Thyroid gland (tissue), 4 donors: ENCODE measurements at places on chromosomes 5 and 9.

DNA sequence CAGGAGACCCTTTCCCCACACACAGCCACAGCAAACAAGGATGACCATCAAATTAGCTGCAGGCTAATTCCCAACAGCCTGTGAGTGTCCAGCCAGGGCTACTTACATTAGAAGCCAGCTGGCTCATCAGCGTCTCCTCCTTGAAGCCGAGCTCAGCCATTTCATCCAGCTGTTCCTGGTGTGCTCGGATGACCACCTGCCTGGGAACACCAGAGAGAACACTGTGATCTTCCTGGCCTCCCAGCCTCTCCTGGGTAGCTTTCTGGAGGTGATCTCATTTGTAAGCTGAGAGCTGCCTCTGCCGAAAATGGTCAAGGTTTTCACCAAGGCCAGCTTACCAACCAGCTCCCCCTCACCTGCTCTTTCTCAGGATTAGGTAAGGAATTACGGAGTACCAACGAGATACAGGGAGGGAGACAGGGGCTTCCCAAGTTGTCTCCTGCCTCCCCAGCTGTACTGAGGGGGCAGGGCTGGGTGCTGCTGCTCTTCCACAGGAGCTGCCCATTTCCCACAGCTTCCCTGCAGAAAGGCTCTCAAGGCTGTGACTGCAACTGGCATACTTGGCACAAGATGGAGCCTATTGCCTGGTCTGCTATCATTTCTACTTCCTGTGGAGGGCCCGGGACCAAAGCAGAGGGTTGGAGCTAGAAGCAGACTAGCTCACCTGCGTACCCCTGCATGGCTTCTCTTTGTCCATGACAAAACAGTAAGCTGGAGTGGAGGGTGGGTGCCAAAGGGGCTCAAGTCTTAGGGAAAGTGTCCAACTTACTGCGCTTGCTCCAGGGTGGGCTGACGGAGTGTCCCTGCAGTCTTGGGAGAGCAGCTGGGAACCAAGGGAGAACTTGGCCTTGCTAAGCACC, 73.9 kb downstream of the KIF24 start:
- no peak for DNase-seq
- H3K4me1 ChIP-seq = no peaks in the 10 kb centered on the region
- no peak overlapping the region for H3K4me3 ChIP-seq
- peaks cover 24% of the 10 kb centered on the region for H3K36me3 ChIP-seq

DNA sequence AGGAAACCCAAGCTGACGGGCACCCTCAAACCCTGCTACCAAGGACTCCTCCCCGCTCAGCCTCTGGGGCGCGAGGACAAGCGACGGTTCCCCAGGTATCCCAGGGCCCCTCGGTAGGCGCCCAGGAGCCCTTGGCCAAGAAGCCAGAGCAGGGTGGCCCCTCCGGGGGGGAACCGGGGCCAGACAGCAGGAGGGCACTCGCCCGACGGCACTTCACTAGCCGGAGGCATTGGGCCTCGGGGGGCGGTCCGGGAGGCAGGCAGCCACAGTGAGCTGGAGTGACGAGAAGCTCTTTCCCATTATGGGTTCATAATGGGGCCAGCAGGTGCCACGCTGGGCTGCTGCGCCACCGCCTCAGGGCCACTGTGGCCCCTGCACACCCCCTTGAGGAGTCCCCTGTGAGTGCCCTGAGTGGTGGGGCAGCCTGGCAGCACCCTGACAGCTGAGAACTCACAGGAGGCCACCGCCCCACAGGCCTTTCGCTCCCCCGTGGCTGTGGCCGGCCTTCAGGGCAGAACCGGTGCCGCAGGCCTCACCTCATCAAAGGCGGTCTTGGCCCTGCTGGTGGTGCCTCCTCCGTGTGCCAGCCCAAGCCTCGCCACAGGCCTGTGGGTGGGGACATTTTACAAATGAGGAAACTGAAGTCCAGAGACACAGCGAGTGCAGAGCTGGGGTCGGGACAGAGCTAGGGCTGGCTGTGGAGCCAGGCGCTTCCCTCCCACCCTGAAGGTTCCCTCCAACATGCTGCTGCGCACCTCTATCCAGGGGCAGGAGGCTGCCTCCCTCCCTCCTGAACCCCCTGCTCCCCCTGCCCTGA, 68.7 kb downstream of the PSMB7 start:
- peaks cover 15% of the 10 kb centered on the region for H3K36me3 ChIP-seq
- no peak overlapping the region for H3K27ac ChIP-seq
- H3K27me3 ChIP-seq = no peaks in the 10 kb centered on the region
- no peak for DNase-seq

GRCh38 chr9:114446672-114447450, 58.4 kb downstream of the WHRN start:
- H3K36me3 ChIP-seq = no peaks in the 10 kb centered on the region
- H3K27me3 ChIP-seq = no peaks in the 10 kb centered on the region
- DNase-seq = no peak

DNA sequence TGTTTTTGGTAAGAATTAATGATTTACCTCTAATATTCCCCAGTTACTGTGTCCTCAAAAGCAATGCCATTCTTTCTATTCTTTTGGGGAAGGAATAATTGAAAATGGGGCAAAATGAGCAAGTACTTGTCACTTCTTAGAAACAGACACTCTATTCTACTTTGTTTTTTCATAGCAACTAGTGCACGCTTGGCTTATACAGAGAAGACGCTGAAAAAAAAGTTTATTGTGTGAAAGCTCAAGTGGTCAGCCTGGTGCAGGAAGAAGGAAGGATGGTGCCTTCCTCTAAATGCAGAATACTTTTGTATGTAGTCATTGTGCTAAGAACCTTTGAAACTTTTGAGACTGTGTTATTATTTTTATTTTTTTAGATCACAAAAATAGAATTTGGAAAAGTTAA, 29.6 kb downstream of the ANKDD1B start:
- no peaks in the 10 kb centered on the region for H3K4me1 ChIP-seq
- H3K36me3 ChIP-seq = no peaks in the 10 kb centered on the region
- H3K27ac ChIP-seq = no peak overlapping the region
- H3K4me3 ChIP-seq = no peak overlapping the region

- DNase-seq = no peak
- H3K4me3 ChIP-seq = no peak overlapping the region
- H3K27ac ChIP-seq = no peak overlapping the region
Observed at GRCh38 chr9:36151316-36152210, 15.0 kb downstream of the GLIPR2 start.

- no peaks in the 10 kb centered on the region for H3K36me3 ChIP-seq
- H3K27me3 ChIP-seq = no peaks in the 10 kb centered on the region
- no peak for DNase-seq
Observed at GRCh38 chr5:73812457-73812856, 186.5 kb downstream of the ARHGEF28 start.

GRCh38 chr5:177183766-177184360, 50.3 kb downstream of the NSD1 start:
- peaks cover 31% of the 10 kb centered on the region for H3K4me1 ChIP-seq
- no peaks in the 10 kb centered on the region for H3K27me3 ChIP-seq
- H3K27ac ChIP-seq = no peak overlapping the region
- no peaks in the 10 kb centered on the region for H3K36me3 ChIP-seq
- H3K4me3 ChIP-seq = no peak overlapping the region

- no peaks in the 10 kb centered on the region for H3K36me3 ChIP-seq
- H3K4me1 ChIP-seq = no peaks in the 10 kb centered on the region
- H3K4me3 ChIP-seq = no peak overlapping the region
Observed at GRCh38 chr5:53303105-53303504, 177.3 kb upstream of the FST start.

- H3K27ac ChIP-seq = no peak overlapping the region
- H3K4me1 ChIP-seq = no peaks in the 10 kb centered on the region
- H3K4me3 ChIP-seq = no peak overlapping the region
- no peaks in the 10 kb centered on the region for H3K27me3 ChIP-seq
- no peak for DNase-seq
Observed at GRCh38 chr5:28346696-28347095, 1308.3 kb upstream of the CDH9 start.

- H3K27me3 ChIP-seq = no peaks in the 10 kb centered on the region
- H3K4me1 ChIP-seq = peaks cover 9% of the 10 kb centered on the region
- H3K4me3 ChIP-seq = no peak overlapping the region
- no peak overlapping the region for H3K27ac ChIP-seq
- H3K36me3 ChIP-seq = no peaks in the 10 kb centered on the region
Observed at GRCh38 chr9:4829969-4830368, 37.2 kb downstream of the RCL1 start.

DNA sequence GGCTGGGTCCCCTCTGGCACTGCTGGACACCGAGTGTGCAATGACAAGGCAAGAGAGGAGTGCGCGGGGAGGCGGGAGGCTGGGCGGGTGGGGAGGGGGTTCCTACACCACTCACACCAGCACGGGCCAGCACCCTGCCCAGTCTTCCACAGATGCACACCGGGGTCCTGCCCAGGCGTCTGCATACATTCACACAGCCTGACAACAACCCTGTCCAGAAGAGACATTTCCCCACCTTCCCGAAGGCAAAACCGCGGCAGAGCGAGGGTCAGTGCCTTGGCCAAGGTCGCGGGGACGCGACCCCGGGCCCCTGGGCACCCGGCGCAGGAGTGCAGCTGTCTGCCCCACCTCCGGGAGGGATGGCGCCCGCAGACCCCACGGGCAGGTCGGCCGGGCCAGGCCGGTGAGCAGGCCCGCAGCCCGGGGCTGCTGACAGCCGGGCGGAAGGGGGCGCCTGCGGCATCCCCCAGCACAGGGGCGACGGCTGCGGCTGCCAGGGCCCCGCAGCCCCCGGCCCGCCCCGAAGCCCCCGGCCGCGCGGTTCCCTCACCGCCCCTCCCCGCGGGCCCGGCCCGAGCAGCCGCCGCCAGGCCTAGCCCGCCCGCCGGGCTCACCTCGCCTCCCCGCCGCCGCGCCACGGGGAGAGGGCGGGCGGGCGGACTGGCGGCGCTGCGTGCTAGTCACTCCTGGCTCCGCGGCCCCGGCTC, 496 bp downstream of the MAPK9 start:
- DNase-seq = peak; percentile 10
- H3K4me3 ChIP-seq = no peak overlapping the region
- H3K27ac ChIP-seq = no peak overlapping the region
- H3K36me3 ChIP-seq = no peaks in the 10 kb centered on the region

DNA sequence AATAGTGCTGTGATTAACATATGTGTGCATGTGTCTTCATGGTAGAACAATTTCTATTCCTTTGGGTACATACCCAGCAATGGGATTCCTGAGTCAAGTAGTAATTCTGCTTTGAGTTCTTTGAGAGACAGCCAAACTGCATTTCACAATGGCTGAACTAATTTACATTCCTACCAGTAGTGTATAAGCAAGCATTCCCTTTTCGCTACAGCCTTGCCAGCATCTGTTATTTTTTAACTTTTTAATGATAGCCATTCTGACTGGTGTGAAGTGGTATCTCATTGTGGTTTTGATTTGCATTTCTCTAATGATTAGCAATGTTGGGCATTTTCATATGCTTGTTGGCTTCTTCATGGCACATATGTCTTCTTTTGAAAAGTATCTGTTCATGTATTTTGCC, 308.5 kb downstream of the ARRDC3 start:
- no peaks in the 10 kb centered on the region for H3K27me3 ChIP-seq
- H3K4me3 ChIP-seq = no peak overlapping the region
- H3K4me1 ChIP-seq = peaks cover 52% of the 10 kb centered on the region
- H3K27ac ChIP-seq = no peak overlapping the region
- no peaks in the 10 kb centered on the region for H3K36me3 ChIP-seq

GRCh38 chr9:70439991-70440706, 25.7 kb upstream of the KLF9 start:
- H3K4me1 ChIP-seq = no peaks in the 10 kb centered on the region
- H3K36me3 ChIP-seq = no peaks in the 10 kb centered on the region
- no peak for DNase-seq
- H3K27ac ChIP-seq = no peak overlapping the region
- H3K27me3 ChIP-seq = no peaks in the 10 kb centered on the region

DNA sequence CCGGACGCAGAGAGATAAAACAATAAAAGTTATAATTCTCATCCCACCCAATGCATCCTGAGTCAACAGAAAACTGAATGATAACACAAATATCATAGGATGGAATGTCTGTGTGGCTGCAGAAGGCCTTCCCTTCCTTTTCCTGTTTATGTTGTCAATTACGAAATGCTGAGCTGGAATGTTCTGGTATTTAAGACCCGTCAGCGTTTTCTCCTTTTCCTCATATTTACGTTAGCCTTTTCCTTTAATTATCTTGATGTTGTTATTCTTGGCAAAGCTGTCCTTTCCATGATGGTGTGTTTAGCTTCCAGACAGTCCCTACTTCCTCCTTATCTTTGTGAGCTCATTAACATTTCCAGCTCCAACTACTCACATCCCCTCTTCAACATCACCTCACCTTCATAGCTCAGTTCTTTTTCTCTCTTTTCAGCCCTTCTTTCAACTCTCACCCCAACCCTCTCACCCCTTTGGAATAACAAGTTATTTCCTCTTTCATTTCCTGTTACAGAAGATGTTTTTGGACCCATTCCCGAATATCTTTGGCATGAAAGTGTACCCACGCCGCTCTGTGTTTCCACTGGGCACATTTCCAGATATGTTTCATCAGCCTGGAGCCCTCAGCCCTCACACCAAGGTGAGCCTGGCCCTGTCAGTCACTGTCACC, 221.6 kb downstream of the NR2F1-AS1 start:
- no peaks in the 10 kb centered on the region for H3K27me3 ChIP-seq
- no peak for DNase-seq

DNA sequence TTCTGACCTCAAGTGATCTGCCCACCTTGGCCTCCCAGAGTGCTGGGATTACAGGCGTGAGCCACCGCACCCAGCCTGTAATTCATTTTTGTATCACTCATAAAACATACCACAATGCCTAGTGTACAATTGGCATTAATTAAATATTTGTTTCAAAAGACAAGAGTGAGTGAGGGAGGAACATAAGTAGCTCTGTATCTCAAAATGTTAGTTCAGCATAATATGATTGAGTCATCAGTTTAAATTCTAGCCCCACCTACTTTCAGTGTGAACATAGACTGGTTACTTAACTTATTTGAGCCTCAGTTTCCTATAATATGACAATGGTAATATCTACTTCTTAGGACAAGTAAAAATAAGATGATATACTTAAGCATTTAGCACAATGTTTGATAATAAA, 26.9 kb downstream of the INVS start:
- H3K27ac ChIP-seq = no peak overlapping the region
- H3K36me3 ChIP-seq = no peaks in the 10 kb centered on the region
- no peak for DNase-seq
- no peaks in the 10 kb centered on the region for H3K4me1 ChIP-seq

DNA sequence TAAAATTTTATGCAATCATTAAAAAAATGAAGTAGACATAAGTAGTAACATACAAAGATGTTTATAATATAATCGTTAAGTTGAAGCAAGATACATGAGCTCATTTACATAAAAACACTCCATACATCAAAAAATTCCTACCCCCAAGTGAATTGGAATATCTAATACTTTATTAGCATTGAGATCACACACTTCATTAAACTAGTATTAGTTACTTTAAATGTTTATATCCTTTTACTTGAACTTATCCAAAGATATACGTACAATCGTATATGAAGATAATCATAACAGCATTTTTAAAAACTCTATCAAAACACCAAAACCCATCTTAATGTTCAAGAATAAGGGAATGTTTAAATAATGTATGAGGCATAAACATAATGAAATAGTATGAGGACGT, 275.1 kb downstream of the RFX3 start:
- H3K36me3 ChIP-seq = no peaks in the 10 kb centered on the region
- no peak overlapping the region for H3K4me3 ChIP-seq
- H3K27ac ChIP-seq = no peak overlapping the region
- DNase-seq = no peak
- no peaks in the 10 kb centered on the region for H3K4me1 ChIP-seq

GRCh38 chr9:1726993-1727759, 288.0 kb upstream of the SMARCA2 start:
- no peaks in the 10 kb centered on the region for H3K27me3 ChIP-seq
- no peak overlapping the region for H3K27ac ChIP-seq
- H3K4me1 ChIP-seq = no peaks in the 10 kb centered on the region
- no peaks in the 10 kb centered on the region for H3K36me3 ChIP-seq
